ENCODE measurements at places on chromosomes 4 and X.

DNA sequence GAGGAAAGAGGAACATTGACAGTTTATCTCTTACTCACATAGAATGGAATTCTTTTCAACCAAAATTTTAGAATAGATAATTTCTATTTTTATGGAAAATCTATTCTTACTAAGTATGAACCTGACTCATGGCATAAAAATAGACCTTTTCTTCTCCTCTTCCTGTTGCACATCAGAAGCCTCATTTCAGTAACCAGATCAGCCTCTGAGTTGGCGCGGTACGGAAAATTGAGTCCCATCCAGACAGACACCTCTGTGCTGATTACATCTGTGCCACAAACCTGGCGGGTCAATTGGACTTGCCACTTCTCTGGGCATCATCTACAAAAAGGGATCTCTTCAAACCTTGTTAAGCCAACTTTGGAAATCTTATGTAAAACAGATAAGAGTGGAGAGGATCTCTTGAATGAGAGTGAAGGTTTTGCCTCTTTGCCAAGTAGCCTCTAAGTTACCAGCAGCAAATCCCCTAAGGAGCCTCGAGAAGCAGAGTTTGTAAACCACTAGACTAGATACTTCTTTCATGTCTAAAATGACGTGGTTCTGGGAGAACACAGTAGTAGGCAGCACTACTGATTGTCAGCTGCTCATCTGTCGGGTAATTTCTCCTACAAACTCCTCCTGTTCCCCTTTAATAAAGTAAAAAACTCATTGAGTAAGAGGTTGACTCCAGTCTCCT is 37.4 kb downstream of the TENM3 start:
- peak; percentile 57 for DNase-seq

GRCh38 chr4:17544205-17544604 is 29.2 kb downstream of the CLRN2 start:
- peak; percentile 16 for DNase-seq

- DNase-seq = no peak
Observed at GRCh38 chrX:11190745-11191510, 79.8 kb downstream of the HCCS start.

GRCh38 chr4:86472377-86473019 is 112.6 kb upstream of the MAPK10 start:
- no peak for DNase-seq

- DNase-seq = peak; percentile 84
Observed at GRCh38 chrX:38262715-38263620, 42.3 kb upstream of the SRPX start.

GRCh38 chr4:122831515-122832196 is 5.0 kb downstream of the FGF2 start:
- DNase-seq = peak; percentile 43

DNA sequence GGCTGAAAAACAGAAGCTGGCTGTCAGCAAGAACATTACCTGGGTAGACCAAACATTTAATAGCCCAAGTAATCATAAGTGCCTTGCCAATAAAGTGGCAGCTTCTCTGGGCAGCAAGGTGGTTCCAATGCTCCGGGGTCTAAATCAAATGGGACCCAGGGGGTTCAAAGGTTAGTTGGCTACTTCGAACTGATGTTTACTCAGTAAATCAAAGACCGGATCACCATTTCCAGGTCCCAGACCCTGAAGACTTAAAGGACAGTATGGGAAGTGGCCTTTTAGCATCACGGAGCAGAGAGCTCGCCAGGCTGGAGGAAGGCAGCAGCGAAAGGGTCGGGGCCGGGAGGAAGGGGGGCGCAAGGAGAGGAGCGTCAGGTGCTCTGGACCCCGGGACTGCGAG is 1.0 kb downstream of the SH3KBP1 start:
- no peak for DNase-seq

- DNase-seq = no peak
Observed at GRCh38 chrX:12611471-12611870, 179.7 kb upstream of the PRPS2 start.

GRCh38 chrX:25017667-25018247 is 2.0 kb upstream of the ARX start:
- DNase-seq = no peak

DNA sequence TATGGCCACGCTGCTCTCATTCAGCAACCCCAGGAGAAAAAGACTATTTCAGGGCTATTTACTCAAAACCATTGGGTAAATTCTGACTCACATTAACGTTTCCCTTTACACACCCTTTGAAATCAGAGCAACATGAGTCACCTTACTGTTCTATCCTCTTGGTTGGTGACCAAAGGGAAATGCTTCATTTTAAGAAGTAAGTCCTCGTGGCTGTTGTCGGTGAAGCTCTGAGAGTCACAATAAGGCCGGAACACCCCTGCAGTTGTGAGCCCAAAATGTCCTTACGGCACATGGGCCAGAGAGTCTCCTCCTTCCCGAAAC is 56.3 kb upstream of the SPRY1 start:
- DNase-seq = peak; percentile 79

- no peak for DNase-seq
Observed at GRCh38 chrX:132712350-132712749, 223.5 kb upstream of the MBNL3 start.

DNA sequence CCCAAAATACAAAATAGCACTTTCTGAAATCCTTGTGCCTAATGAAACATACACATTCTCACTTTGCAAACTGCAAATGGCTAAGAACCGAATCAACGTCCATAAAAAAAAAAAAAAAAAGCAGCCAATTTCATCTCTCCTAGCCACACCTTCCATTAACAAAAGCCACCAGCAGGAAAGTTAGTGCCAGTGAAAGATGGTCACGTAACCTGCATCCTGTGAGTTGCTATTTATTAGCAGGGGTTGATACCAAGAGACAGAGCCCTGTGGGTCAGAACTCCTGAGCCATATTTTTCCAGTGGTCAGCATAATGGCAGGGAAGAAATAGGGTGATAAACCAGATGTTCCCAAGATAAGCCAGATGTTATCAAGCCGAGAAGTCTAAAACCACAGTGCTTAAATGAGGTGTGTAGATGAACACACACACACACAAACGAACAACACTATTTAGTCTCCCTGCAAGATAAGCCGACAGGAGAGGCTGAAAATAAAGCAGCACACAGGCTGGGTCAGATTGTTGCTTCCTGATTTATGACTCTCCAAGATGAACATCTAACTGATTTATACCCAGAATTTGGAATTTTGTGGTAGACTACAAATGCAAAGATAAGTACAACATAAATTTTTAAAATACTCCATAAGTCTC is 11.5 kb downstream of the PPARGC1A start:
- no peak for DNase-seq

- DNase-seq = no peak
Observed at GRCh38 chrX:117407449-117408150, 709.0 kb downstream of the KLHL13 start.

- DNase-seq = no peak
Observed at GRCh38 chrX:100926453-100926852, 2.3 kb downstream of the XKRX start.

DNA sequence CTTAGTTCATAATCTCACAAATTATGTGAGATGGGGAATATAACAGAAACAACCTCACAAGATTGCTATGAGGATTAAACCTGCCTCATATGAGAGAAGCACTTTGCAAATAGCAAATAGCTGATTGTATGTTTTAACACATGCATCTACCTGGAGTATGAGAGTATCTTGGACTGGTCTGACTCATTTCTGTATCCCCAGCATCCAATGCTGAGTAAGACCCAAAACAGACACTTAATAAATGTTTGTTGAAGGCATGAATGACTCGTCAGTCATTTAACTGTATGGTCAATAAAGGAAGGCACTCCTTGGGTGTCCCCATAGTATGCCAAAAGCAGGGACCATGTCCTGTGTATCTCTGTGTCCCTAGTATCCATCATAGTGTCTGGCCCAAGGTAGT is 350.9 kb upstream of the F9 start:
- DNase-seq = no peak

DNA sequence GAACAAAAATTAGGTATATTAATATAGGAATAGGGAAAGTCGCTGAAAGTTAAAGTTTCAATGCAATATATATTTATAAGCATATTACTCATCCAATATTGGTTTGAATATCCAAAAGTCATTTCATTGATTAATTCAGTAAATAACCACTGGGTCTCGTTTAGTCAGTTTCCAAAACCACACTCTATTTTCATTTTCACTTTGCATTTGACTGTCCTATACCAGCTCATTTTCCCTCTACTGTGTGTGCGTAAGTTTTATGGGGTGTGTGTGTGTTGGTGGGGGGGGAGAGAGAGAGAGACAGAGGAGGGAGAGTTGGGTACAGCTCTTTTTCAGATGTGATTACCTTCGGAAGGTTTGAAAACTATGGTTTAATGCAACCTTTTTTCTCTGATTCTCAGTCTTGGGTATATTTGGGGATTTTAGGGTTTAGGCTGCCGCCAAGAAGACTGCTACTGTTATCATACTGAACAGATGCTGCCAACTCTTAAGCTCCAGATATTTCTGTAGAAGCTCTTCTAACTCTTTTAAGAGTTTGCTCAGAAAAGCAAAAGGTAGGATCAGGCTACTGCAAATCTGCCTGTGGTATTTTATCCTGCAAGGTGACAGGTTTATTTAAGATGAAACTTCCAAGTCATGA is 1427.4 kb downstream of the PCDH7 start:
- DNase-seq = no peak

Measured in EH (cell line).